ENCODE measurements at places on chromosomes 7 and 10. TPM values are rescaled to one million over a fixed set of nuclear protein-coding genes. Genes with fewer than 3 reads are reported as not detected.

GRCh38 chr10:670990-671389 is 18.5 kb downstream of the DIP2C start:
- no peaks in the 10 kb centered on the region for H3K36me3 ChIP-seq
- H3K4me1 ChIP-seq = no peaks in the 10 kb centered on the region
- peaks cover 6% of the 10 kb centered on the region for H3K27me3 ChIP-seq
- no peak overlapping the region for H3K4me3 ChIP-seq

- DNase-seq = no peak
- H3K36me3 ChIP-seq = no peaks in the 10 kb centered on the region
- H3K4me3 ChIP-seq = no peak overlapping the region
- H3K4me1 ChIP-seq = no peaks in the 10 kb centered on the region
Observed at GRCh38 chr10:116753759-116754158, 11.4 kb upstream of the HSPA12A start.

DNA sequence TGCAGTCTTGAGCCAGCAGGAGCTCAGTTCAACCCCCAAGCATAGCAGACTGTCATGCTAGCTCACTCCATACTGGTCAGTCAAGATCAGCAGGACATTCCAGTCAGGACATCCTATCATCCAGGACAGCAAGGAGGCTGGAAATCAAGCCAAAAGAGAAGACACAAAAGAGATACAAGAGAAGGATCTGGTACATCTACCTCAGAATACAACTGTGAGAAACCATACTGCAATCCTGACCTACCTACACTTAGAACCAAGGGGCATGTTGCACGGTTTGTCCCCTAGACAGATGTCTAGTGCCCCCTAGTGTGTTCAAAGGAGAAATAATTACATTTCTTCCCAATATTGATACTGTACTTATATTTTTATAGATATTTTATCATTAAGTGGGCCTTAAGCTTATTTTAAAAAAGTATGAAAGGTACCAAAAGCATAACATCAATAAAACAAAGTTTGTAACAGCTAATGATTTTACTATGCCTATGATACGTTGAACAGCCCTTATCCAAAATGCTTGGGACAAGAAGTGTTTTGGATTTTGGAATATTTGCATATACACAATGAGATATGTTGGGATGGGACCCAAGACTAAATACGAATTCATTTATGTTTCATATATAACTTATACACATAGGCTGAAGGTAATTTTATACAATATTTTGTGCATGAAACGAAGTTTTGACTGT is 26.7 kb downstream of the ERCC6 start:
- peaks cover 30% of the 10 kb centered on the region for H3K4me1 ChIP-seq
- no peak overlapping the region for H3K4me3 ChIP-seq
- H3K27me3 ChIP-seq = peaks cover 3% of the 10 kb centered on the region
- H3K27ac ChIP-seq = no peak overlapping the region
- DNase-seq = peak; percentile 38

- peaks cover 4% of the 10 kb centered on the region for H3K27me3 ChIP-seq
- H3K27ac ChIP-seq = no peak overlapping the region
- no peaks in the 10 kb centered on the region for H3K4me1 ChIP-seq
- DNase-seq = no peak
Observed at GRCh38 chr10:79038841-79039201, 29.9 kb upstream of the ZMIZ1 start.

DNA sequence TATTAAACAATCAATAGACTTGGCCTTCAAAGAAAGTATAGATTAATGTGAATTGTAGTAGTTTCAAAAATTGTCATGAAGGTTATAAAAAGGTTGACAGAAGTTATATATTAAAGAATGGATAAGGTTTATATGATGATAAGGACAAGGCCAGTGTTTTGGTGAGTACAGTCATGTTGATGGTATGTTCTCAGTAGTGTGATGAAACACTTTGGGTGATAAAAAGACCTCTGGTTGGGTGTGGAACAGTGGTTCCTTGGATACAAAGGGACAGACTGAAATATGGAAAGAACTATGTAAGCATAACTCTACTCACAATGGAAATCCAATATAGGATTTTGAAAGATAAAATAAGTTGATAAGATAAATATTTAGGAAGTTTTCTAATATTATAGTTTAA is 866.3 kb downstream of the ANKRD7 start:
- no peak overlapping the region for H3K27ac ChIP-seq
- no peak for DNase-seq
- peaks cover 3% of the 10 kb centered on the region for H3K27me3 ChIP-seq

The MLXIPL gene
- polyA plus RNA-seq = not detected

The FANK1 gene
- polyA plus RNA-seq = not detected

Data from immature natural killer cell (primary cell).